ENCODE measurements at places on chromosomes 12 and 14.

DNA sequence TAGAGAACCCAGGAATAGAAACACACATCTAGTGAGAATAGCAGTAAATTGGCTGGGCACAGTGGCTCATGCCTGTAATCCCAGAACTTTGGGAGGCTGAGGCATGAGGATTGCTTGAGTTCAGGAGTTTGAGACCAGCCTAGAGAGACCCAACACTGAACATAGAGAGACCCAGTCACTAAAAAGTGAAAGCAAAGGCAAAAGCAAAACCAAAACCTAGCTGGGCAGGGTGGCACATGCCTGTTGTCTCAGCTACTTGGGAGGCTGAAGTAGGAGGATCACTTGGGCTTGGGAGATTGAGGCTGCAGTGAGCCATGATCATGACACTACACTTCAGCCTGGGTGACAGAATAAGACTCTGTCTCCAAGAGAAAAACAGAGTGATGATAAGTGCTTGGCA, 37.5 kb upstream of the MIS18BP1 start:
- no peak for DNase-seq

GRCh38 chr12:121802485-121802842, 1.3 kb upstream of the SETD1B start:
- no peak for DNase-seq

GRCh38 chr14:84688297-84689025, 841.5 kb upstream of the FLRT2 start:
- no peak for DNase-seq

DNA sequence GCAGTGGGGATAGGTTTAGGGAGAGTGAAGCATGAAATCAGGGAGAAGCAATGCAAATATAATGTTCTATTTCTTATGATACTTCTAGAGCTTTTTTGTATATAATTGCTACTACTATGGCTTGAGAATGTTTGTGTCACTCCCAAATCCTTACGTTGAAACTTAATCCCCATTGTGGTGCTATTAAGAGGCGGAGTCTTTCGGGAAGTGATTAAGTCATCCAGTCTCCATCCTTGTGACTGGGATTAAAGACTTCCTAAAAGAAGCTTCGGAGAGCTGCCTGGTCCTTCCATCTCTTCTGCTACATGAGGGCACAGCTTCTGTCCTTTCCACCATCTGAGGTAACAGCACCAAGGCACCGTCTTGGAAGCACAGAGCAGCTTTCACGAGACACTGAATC, 81.2 kb downstream of the COX16 start:
- no peak for DNase-seq

All from dermis blood vessel endothelial cell (primary cell).